ENCODE measurements at places on chromosomes 4 and X. TPM values are rescaled to one million over a fixed set of nuclear protein-coding genes. Genes with fewer than 3 reads are reported as not detected.

EMCN gene
- total RNA-seq, result not detected

APOO gene
- total RNA-seq, result 14.6 TPM

ATP8A1 gene
- total RNA-seq, result 0.06 TPM

RHOXF1 gene
- not detected for total RNA-seq

MCF2 gene
- total RNA-seq, result 1.9 TPM

TRIM75 gene
- 0.13 TPM for total RNA-seq

NLRP2B gene
- total RNA-seq, result not detected

KDR gene
- 19.3 TPM for total RNA-seq

AFF2 gene
- 4.4 TPM for total RNA-seq

FAM47E gene
- total RNA-seq, result 0.19 TPM

GRIA3 gene
- not detected for total RNA-seq

SLC25A43 gene
- 17.8 TPM for total RNA-seq

RS1 gene
- not detected for total RNA-seq

NHSL2 gene
- 0.23 TPM for total RNA-seq

CT45A10 gene
- total RNA-seq, result not detected

IDUA gene
- 16.8 TPM for total RNA-seq

NDP gene
- 1.1 TPM for total RNA-seq

CFAP47 gene
- not detected for total RNA-seq

SPANXA1 gene
- not detected for total RNA-seq

HTRA3 gene
- total RNA-seq, result 116 TPM

AFM gene
- total RNA-seq, result not detected

PLA2G12A gene
- total RNA-seq, result 15.2 TPM

NSUN7 gene
- total RNA-seq, result not detected

CXorf49 gene
- total RNA-seq, result not detected

SMIM43 gene
- total RNA-seq, result 3.3 TPM

GAGE12D gene
- not detected for total RNA-seq

PAGE4 gene
- total RNA-seq, result not detected

F8A2 gene
- total RNA-seq, result not detected

TEX13B gene
- not detected for total RNA-seq

DRD5 gene
- total RNA-seq, result not detected

LRIT3 gene
- total RNA-seq, result not detected

MAGEA10 gene
- not detected for total RNA-seq

ING2 gene
- total RNA-seq, result 11.1 TPM

MGAT4D gene
- not detected for total RNA-seq

RAB41 gene
- not detected for total RNA-seq

MAGEB2 gene
- not detected for total RNA-seq

SMIM31 gene
- total RNA-seq, result not detected

All from LHCN-M2 (cell line).